Neural cell (in vitro differentiated cells): ENCODE measurements at places on chromosomes 6 and 20. TPM values are rescaled to one million over a fixed set of nuclear protein-coding genes. Genes with fewer than 3 reads are reported as not detected.

Gene TFAP2B
- not detected in 2 replicates for polyA plus RNA-seq

Gene ZKSCAN4
- polyA plus RNA-seq = 8.3 and 12.6 TPM in 2 replicates

Gene NKX2-2
- not detected in 2 replicates for polyA plus RNA-seq

Gene DCBLD1
- 11.4 and 21.4 TPM in 2 replicates for polyA plus RNA-seq

Gene SMIM28
- not detected in 2 replicates for polyA plus RNA-seq

Gene COMMD7
- 35.6 and 49.7 TPM in 2 replicates for polyA plus RNA-seq

Gene HEY2
- polyA plus RNA-seq = 0.20 TPM in 1 of 2 replicates, not detected in the other

Gene KCNK17
- polyA plus RNA-seq = 0.67 TPM in 1 of 2 replicates, not detected in the other

Gene SPATA2
- 1.7 and 1.9 TPM in 2 replicates for polyA plus RNA-seq

Gene RHAG
- not detected in 2 replicates for polyA plus RNA-seq

Gene HTR1E
- 0.22 and 0.25 TPM in 2 replicates for polyA plus RNA-seq

Gene FILIP1
- 1.4 and 1.9 TPM in 2 replicates for polyA plus RNA-seq

Gene HSPA12B
- polyA plus RNA-seq = not detected in 2 replicates

Gene CD24
- 1,994 and 2,264 TPM in 2 replicates for polyA plus RNA-seq

Gene WFDC5
- polyA plus RNA-seq = not detected in 2 replicates

Gene CGA
- not detected in 2 replicates for polyA plus RNA-seq

Gene SPEF1
- 0.58 and 2.8 TPM in 2 replicates for polyA plus RNA-seq

Gene CNR1
- polyA plus RNA-seq = 493 and 512 TPM in 2 replicates

Gene OR2H2
- not detected in 2 replicates for polyA plus RNA-seq

Gene TPX2
- 1.6 and 2.1 TPM in 2 replicates for polyA plus RNA-seq

Gene ZNF334
- 41.5 and 43.2 TPM in 2 replicates for polyA plus RNA-seq

Gene TFAP2C
- polyA plus RNA-seq = not detected in 2 replicates

Gene LAMA2
- 0.12 and 2.5 TPM in 2 replicates for polyA plus RNA-seq

Gene ADAT2
- 3.3 and 10.8 TPM in 2 replicates for polyA plus RNA-seq

Gene MYBL2
- polyA plus RNA-seq = not detected in 2 replicates

Gene SYCP2L
- polyA plus RNA-seq = 9.2 and 9.4 TPM in 2 replicates

Gene LTB
- polyA plus RNA-seq = not detected in 2 replicates

Gene PSMB1
- polyA plus RNA-seq = 365 and 381 TPM in 2 replicates

Gene SOBP
- 16.4 and 21.6 TPM in 2 replicates for polyA plus RNA-seq

Gene RSPH3
- 2.4 and 3.5 TPM in 2 replicates for polyA plus RNA-seq

Gene SEMG1
- not detected in 2 replicates for polyA plus RNA-seq

Gene PNPLA1
- polyA plus RNA-seq = 0.26 TPM in 1 of 2 replicates, not detected in the other

Gene CCN2
- 1.5 and 2.3 TPM in 2 replicates for polyA plus RNA-seq

Gene IRAK1BP1
- 5.3 and 6.6 TPM in 2 replicates for polyA plus RNA-seq

Gene FOXA2
- not detected in 2 replicates for polyA plus RNA-seq

Gene BPIFB4
- not detected in 2 replicates for polyA plus RNA-seq

Gene PAK1IP1
- 30.4 and 33.1 TPM in 2 replicates for polyA plus RNA-seq

Gene TPMT
- 5.6 and 5.7 TPM in 2 replicates for polyA plus RNA-seq

Gene KHDC1L
- not detected in 2 replicates for polyA plus RNA-seq

Gene FLRT3
- polyA plus RNA-seq = 3.2 and 3.4 TPM in 2 replicates

Gene SAMD5
- 14.1 and 14.5 TPM in 2 replicates for polyA plus RNA-seq

Gene FKBP1C
- 0.54 TPM in 1 of 2 replicates, not detected in the other for polyA plus RNA-seq

Gene PAK5
- polyA plus RNA-seq = 47.0 and 48.3 TPM in 2 replicates

Gene FGD2
- not detected in 2 replicates for polyA plus RNA-seq

Gene ID1
- polyA plus RNA-seq = 26.3 and 30.6 TPM in 2 replicates

Gene ANKEF1
- polyA plus RNA-seq = 3.2 and 3.5 TPM in 2 replicates

Gene PCMT1
- polyA plus RNA-seq = 384 and 400 TPM in 2 replicates

Gene C20orf144
- not detected in 2 replicates for polyA plus RNA-seq
